ENCODE measurements at places on chromosomes 7 and 10.
A peak's percentile ranks its signal among the peaks of the same experiment; 100 is the strongest.

DNA sequence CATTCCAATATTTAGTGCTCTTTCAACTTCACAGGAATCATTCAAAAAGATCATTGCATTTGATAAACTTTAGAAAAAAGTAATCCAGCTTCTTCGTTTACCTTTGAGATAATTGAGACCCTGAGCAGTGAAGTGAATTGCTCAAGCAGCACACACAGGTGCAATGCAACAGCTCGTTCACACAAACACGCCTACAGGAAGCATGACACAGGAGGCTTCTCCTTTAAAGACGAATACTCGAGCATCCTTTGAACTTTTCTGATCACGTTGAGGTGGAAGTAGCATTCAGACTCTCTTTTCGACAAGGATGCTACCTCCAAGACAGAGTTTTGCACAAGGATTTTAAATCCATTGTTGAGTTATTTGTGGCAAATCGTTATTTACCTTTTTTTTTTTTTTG, 18.0 kb upstream of the RSU1 start:
- DNase-seq = peak; percentile 48

GRCh38 chr10:68047122-68047521, 28.0 kb downstream of the HERC4 start:
- DNase-seq = no peak

DNA sequence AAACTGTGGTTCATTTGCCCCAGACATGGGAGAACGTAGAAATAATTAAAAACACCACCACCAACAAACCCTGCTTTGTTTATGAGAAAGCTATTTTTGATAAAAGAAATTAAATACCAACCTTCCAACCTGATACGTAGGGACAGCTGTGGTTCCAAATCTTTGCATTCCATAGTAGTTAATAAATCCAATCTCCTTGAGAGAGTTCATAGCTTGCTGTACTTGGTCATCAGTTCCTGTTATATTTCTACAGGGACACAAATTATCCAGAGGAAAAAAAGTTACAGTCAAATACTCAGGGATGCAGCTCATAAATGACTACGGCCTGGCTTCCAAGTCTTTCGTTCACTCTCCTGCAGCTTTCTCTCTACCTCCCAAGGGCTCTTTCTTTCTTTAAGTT, 41.1 kb downstream of the PUS7 start:
- no peak for DNase-seq

GRCh38 chr7:50370884-50371283, 66.4 kb downstream of the IKZF1 start:
- DNase-seq = no peak

GRCh38 chr7:54680377-54681005, 78.5 kb downstream of the SEC61G start:
- DNase-seq = no peak

DNA sequence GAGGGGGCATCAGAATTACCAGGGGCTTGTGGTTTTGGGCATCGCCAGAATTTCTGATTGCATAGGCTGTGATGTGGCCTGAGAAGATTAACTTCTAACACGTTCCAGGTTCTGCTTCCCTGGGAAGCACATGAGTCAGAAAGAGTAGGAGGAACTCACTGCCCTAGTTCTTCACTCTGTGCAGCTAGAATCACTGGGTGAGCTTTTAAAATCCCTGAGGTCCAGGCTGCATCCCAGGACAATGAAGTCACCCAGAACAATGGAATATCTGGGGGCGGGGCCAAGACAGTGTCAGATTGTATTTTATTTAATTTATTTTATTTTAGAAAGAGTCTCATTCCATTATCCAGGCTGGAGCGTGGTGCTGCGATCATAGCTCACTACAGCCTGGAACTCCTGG, 636.5 kb downstream of the CALN1 start:
- no peak for DNase-seq

- no peak for DNase-seq
These were observed 95.0 kb downstream of the KLF6 start for GRCh38 chr10:3689871-3690510.

- DNase-seq = no peak
These were observed 28.1 kb downstream of the LRGUK start for GRCh38 chr7:134155206-134155605.

- no peak for DNase-seq
These were observed 21.6 kb downstream of the DKK1 start for GRCh38 chr10:52335665-52336064.

DNA sequence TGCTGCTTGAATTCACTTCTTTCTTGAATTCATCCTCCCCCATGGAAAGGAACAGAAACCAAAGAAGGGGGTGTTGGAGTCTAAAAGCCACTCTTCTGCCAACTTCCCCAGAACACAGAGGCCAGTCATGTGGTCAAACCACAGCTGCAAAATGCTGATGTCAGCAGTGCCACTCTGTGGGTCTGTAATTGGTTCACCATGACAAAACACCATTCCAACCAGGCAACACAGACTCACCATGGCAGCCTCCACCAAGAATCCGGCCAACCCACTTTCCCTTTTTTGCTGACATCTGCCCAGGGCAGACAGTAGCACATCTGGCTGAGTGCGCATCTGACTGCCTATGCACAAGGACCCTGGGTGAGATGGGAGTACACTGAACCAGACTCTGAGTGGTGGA, 16.8 kb downstream of the OSBPL3 start:
- DNase-seq = peak; percentile 60

- no peak for DNase-seq
These were observed 209.8 kb upstream of the POM121L12 start for GRCh38 chr7:52825611-52826010.

DNA sequence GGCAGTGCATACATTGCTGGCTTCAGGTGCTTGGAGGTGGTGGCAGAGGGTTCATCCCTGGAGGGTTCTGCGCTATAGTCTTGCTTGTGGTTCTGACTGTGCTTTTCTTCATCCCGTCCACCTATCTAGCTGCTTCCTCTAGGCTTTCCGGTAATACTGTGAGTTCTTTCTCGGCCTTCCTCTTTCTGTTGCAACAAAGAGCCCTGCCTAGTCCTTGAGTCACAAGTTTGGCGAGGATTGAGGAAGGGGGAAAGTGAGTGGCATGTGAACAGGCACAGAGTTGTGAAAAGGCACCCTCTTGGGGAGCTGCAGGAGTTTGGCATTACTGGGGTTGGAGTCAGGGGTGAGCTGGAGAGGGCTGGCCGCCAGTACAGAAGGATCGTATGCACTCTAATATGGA, 123.0 kb downstream of the SH2D4B start:
- DNase-seq = no peak

- peak; percentile 79 for DNase-seq
These were observed 1.3 kb upstream of the GRK5 start for GRCh38 chr10:119205894-119206602.

DNA sequence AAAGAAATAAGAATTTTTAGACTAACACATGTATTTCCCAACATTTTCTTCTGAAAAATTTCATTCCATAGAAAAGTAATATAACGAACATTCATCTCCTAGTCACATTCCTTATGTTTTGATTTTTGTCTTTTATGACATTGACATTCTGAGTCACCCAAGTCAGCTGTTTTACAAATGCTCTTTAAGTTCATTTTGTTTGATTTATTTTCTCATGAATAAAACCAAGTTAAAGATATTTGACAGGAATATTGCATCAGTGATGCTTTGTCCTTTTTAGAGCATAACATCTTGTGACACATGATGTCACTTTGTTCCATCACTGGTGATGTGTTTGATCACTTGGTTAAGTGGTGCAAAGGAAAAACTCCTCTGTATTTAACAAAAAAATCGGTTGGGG, 48.4 kb downstream of the HGF start:
- no peak for DNase-seq

GRCh38 chr10:74234569-74234968, 83.5 kb downstream of the ADK start:
- DNase-seq = no peak

GRCh38 chr10:115093286-115093775, at the start of gene ATRNL1:
ATRNL1 (plus strand) TSS chr10:115093365; CDS start chr10:115093751, 386 bp downstream.
- DNase-seq = no peak

DNA sequence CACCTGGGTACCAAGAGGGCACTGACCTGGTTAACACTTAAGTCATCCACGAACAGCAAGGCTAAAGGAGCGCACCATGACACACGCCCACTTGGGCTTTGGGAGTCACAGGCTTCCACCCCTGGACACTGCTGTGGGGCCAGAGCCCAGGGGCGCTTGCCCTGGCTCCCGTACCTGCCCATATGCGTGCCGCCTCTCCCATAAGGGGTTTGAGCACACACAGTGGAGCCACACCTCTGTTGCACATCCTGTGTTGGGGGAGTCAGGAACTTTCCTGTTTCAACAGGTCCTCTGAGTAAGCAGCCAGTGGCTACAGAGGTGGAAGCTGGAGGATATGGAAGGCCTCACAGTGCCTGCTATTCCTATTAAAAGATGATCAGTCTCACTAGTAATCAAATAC, 152.0 kb downstream of the REEP3 start:
- no peak for DNase-seq

- DNase-seq = no peak
These were observed 11.2 kb downstream of the DGKI start for GRCh38 chr7:137835486-137836112.

DNA sequence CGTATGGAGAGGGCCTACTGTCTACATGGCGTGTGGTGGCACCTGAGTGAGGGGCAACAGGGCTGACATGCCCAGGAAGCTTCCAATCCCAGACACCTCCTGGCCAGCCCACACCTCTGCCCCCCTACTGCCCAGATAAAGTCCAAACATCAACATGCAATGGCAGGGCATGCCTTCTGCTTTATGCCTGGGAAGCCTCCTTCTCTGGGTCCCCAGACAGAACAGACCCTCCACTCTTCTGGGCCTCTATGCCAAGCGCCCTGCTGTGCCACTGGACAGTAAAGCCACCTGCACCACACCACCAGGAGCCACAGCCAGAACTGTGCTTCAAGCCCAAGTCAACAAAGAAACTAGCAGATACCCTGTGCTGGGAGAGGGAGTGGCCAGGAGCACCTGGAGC, 12.5 kb downstream of the TMEM72 start:
- DNase-seq = no peak

DNA sequence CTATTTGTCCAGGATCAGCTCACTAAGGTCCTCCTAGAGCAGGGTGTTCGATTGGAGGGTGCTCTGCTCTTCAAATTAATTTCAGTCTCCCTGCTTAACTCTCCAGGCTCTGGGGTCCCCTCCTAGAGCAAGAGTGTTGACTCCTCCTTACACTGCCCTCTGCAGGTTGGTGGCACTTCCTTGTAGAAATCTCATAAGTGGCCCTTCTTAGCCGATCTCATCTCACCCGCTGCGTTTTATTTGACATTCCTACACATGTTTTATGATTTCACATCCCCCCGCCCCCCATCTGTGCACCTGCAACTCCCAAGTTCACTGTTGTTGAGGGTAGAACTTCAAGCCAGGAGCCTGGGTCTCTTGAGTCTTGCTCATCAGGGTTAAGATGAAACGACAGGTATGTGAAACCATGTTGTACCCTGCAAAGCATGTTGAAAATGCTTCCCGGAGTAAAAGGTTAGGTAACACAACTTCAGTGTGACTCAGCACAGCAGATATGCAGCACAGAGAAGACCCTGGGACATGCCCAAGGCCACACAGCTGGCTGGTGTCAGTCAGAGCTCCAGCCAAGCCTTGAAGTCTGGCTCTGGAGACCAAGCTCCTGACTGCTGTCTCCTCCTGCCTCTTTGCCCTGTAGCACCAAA, 171.2 kb downstream of the PRKAG2 start:
- peak; percentile 23 for DNase-seq

- no peak for DNase-seq
These were observed 94.1 kb downstream of the TCF7L2 start for GRCh38 chr10:113044016-113044755.

DNA sequence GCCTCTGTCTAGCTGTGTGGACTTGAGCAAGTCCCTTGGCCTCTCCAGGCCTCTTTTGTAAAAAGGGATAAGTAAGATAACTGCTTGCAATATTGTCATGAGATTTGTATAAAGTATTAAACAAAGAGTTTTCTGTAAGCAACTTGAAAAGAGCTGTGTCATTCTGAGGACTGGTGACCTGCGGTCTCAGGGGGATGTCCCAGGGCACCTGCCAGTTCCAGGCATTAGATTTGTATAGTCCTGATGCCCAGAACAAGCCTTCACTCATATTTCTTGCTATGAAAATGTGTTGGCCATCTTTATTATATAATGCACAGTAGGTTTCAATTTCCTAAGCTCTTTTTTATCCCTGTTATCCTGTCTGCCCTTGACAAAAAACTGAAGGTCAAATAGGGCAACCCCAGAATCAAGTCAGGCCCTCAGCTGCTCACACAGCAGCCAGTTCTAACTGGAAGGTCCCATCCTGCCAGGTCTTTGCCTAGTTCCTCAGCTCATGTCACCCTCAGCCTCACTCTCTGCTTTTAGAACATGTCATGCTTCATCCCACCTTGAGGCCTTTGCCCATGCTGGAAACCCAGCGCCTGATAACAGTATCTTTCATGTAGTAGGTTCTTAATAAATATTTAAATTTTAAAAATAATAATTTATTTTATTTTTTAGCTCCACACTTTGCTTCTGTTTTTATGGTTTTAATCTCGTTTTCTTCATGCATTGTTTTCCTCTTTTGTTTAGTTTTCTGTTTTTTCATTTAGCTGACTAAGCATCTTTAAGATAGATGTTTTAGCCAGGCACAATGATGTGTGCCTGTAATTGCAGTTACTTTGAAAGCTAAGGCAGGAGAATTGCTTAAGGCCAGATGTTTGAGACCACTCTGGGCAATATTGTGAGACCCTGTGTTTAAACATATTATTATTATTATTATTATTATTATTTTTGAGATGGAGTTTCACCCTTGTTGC, 87.5 kb upstream of the ZNF92 start:
- DNase-seq = no peak

DNA sequence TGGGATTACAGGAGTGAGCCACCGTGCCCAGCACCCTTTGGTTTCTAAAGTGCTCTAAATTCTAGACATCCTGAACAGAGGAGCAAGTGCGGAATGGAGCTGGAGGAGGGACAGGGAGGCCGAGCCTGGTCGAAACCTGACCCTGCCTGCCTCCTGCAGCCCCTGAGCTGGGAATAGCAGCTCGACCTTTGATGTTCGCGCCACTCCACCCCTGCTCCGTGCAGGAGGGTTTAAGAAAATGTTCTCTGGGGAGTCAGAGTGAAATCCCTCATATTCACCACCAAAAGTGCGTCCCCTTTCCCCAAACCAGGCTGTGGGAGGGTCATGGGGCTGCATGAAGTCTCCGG, 1.8 kb downstream of the PGAM2 start:
- DNase-seq = no peak

GRCh38 chr7:9603291-9603690, 1169.9 kb downstream of the NXPH1 start:
- no peak for DNase-seq

DNA sequence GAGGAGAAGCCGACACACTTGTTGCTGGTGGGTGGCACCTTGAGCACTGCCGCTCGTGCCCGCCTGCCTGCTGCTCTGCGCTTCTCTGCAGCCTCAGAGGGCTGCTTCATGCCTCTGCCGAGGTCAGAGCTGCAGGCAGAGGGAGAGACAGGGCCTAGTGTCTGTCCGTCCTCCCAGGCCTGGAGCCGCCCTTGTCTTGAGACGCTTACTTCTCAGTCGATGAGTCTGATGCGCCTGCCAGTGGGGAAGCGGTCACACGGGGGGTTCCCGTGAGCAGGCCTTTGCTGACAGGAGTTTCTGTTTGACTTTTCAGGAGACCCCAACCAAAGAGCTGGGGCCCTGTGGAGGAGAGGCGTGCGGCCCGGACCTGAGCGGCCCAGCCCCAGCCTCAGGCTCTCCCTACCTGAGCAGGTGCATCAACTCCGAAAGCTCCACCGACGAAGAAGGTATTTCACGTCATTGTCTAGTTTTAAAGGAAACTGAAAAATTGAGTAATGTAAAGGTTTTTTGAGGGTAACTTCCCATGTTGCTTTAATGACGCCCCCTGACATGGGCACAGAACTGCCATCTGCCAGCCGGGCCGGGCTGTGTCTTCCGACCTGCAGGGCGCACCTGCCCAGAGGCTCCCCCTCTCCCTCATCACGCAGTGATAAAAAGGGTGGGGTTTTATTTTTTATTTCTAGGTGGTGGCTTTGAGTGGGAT, 7.8 kb upstream of the BHLHA15 start:
- no peak for DNase-seq

Data from activated CD4-positive, alpha-beta T cell treated with anti-CD3 and anti-CD28 coated beads, Interleukin-10, Interleukin-2, amounts not matched to agents 100 ng/mL and 50 ng/mL, durations not matched to agents 16 hours and 8 hours (primary cell).